Activated T-cell treated with anti-CD3 and anti-CD28 coated beads for 4 hours (primary cell): ENCODE measurements at places on chromosomes 13 and 19.

- DNase-seq: no peak
Measured at GRCh38 chr13:80469853-80470381, 129.0 kb upstream of the SPRY2 start.

- DNase-seq: no peak
Measured at GRCh38 chr13:48778610-48779009, 124.9 kb downstream of the CYSLTR2 start.

- peak; percentile 64 for DNase-seq
Measured at GRCh38 chr19:13277104-13277809, 127.0 kb downstream of the IER2 start.

DNA sequence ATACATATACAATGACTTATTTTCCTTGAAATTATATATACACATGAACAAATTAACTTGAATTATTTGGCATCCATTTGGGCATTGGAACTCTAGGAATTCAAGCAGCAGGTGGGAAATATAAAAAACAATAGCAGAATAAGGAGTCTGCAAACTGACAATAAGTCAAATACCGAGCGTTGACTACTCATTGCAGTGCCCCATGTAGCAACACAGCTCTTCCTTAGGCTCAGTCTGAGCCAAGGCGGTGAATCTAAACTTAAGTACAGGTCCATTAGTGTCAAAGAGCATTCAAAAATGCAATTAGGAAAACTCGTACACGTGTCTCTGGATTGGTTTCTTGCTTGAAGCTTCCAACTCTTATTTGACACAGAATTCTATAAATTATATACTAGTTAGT, 462.5 kb upstream of the KLF12 start:
- no peak for DNase-seq

DNA sequence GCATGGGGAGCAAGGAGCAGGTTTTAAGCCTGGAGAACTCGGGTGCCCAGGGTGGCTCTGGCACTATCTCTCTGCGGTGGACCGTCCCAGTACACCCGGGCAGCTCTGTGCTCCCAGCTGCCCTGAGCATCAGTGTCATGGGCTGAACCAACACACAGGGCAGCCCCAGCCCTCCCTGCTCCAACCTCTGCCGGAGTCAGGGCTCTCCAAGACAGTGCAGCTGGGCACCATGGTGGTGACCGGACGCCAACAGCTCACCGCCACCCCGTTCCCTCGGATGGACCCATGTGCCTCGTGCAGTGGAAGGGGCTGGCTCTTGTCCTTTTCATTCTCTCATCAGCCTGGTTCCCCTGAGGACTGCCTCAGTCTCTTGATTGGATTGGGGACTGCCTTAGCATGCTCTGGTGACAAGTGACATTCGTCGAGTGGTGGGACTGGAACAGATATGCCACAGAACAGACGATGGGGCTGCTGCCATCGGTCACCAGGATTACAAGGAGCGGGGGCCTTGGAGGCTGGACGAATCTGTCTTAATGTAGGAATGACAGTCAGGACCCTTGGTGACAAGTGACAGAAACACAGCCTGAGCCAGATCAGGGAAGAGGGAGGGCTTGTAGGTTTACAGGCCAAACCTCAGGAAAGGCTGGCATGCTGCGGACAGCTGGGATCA, 25.7 kb upstream of the VSTM2B start:
- DNase-seq: no peak

- DNase-seq: no peak
Measured at GRCh38 chr19:33269016-33269415, 33.3 kb downstream of the CEBPA start.

GRCh38 chr13:49869519-49869918, 66.6 kb downstream of the SPRYD7 start:
- DNase-seq: no peak

DNA sequence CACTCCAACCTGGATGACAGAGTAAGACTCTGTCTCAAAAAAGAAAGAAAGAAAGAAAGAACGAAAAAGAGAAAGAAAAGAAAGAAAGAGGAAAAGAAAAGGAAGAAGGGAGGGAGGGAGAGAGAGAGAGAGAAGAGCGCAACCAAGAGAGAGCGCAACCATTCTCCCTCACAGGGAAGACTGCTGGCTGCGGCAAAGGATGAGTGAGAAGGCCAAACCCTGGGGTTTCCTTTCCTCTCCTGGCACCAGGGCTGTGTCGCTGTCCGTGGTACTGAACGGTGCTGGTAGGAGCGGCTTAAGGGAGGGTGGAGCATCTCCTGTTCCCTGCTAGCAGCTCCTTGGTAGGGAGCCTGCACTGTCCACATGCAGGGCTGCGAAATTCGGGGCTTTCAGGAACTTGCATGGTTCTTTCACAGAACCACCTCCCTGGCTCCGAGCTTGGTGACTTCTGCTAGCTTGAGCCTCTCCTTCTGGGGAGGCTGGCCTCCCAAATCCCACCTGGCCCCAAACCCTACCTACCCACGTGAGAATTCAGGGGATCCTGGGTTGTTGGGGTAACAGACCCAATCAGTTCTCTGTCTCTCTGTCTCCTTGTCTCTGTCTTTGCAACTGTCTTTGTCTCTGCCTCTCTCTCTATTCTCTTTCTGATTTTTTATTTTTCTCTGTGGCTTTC, 51.1 kb upstream of the ZNRF4 start:
- DNase-seq: peak; percentile 22

DNA sequence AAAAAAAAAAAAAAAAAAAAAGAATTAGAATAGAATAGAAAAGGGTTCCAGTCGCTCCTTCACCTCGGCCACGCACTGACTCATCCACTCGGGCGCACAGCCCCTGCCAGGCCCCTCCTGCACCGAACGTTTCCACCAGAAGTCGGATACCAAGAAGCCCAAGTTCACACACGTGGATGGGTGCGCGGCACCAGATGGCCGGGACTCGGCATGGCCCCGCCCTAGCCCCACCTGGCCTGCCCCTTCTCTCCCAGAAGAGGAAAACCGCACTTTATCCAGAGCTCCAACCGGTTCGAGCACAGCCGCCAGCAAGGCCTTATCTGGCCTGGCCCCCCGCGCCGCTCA, 5.9 kb downstream of the PRR36 start:
- no peak for DNase-seq

DNA sequence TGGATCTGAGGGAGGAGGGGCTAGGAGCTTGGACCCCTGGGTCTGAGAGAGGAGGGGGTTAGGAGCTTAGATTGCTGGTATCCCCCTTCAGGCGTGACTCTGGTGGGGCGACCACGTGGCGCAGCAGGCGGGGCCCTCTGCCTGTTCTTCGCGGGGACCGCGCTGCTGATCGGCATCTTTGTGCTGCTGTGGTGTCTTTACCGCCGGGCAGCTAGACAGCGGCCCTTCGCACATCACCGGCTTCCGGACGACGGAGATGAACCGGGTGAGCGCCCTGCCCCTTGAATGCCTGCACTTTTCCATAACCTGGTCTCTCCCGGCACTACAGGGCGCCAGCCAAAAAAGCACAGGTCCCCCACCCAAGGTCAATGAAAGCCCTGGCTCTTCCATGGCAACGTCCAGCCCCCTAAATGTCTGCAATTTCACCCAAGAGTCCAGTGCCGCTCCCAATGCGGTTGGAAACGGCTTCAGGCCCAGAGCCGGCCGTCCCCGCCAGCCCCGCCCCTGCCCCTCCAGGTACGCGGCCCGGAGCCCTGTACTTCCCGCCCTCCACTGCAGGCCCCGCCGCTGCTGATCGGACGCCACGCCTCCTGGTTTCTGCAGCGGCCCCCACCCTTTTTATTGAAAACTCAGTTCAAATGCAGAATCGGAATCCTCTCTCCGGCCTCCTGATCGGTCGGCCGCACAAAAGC, 2.8 kb downstream of the GFY start:
- no peak for DNase-seq

- DNase-seq: no peak
Measured at GRCh38 chr19:47275791-47276461, 1.2 kb downstream of the INAFM1 start.

DNA sequence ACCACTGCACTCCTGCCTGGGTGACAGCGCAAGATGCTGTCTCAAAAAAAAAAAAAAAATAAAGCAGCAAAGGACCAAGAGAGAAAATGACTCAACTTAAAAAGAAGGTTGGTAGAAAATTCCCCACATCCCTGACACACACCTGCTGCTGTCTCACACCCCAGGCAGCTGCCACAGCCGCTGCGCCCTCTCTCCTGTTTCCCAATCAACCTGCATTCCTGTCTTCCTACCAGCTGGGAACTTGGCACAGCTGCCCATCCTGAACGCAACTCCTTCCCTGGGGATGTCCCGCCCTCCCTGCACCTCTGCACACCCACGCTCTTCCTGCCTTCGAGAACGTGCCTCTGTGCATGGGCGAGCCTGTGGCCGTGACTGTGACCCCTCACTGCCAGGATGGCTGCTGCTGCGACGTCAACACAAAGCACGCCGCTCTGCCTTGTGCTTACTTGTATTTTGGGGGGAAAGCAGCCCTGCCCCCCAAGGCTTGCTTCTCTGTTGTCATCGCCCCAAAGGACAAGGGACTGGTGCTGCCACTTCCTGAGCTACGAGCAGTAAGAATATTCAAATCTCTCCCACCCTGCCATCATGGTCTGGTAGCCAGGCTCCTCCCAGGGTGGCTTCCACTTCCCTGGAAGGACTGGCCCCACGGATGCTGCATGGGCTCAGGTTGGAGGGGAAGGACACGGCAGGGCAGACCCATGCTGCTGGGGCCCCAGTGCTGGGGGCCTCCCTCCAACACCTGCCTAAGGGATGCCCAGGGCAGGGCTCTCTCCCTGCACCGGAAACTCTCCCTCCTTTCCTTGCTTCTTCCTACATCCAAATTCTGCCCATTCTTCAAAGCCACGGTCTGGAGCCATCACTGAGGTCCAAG, 20.7 kb downstream of the SH3GL1 start:
- DNase-seq: no peak

DNA sequence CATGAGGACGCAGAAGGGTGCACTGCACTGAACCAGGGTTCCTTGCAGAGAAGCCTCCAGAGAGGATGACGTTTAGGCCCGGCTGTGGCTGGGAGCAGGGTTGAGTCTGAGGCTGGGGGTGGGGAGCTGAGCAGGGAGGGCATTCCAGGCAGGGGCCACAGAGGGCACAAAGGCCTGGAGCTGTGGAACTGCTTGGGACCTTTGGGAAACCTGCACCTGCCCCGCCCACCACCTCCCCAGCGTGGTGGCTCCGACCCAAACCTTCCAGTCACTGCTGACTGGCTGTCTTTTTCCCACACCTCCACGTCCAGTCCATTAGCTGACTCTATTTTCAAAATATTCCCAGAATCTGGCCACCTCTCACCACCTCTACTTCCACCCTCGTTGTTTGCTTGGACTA, 4.9 kb upstream of the LMTK3 start:
- no peak for DNase-seq

DNA sequence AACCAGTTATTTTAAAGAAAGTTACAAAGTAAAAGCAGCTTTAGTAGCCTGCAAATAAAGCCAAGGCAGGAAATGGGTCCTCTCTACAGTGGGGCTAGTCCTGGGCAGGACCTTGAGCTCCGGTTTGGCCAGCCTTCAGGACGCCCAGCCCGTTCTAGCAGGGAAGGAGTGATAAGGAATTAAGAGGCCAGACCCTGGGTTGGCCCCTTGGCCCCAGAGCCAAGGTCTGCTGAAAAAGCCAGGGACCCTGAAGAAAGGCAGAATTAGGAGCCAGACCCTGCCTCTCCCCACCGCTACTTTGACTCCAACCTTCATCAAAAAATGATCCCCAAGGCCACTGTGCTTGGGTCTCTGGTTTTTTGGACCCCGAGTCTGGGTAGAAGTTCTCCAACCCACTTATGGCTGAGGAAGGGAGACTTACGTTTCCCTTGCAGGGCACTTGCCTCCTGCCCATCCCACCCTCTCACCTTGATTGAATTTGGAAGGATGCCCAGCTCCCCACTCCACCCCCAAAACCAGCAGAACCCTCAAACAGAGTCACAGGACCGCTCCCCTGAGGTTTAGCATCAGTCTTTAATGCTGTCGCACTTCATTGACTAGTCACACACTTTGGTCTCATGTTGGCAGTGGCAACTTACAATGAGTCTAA, 3.9 kb downstream of the DNAJB1 start:
- no peak for DNase-seq

GRCh38 chr13:109586509-109587346, 199.7 kb downstream of the IRS2 start:
- DNase-seq: no peak

- DNase-seq: no peak
Measured at GRCh38 chr13:95381212-95381527, 79.9 kb upstream of the ABCC4 start.

GRCh38 chr19:1746401-1747284, 6.7 kb upstream of the ONECUT3 start:
- DNase-seq: no peak

DNA sequence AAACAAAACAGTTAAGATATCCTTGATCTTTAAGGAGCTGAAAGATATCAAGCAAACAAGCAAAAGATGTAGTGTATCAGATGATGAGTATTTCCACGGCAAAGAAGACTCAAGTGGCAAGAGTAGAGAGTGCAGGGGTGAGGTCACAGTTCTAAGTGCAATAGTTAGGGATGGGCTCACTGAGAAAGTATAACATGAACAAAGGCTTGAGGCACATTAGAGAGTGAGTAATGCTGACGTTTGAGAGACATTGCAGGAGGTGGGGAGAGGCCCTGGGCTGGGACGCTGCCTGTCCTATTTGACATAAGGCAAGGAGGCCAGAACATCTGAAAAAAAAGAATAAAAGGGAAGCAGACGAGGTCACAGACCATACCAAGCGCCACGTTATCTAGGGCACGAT, 1.4 kb downstream of the DUXA start:
- DNase-seq: no peak

DNA sequence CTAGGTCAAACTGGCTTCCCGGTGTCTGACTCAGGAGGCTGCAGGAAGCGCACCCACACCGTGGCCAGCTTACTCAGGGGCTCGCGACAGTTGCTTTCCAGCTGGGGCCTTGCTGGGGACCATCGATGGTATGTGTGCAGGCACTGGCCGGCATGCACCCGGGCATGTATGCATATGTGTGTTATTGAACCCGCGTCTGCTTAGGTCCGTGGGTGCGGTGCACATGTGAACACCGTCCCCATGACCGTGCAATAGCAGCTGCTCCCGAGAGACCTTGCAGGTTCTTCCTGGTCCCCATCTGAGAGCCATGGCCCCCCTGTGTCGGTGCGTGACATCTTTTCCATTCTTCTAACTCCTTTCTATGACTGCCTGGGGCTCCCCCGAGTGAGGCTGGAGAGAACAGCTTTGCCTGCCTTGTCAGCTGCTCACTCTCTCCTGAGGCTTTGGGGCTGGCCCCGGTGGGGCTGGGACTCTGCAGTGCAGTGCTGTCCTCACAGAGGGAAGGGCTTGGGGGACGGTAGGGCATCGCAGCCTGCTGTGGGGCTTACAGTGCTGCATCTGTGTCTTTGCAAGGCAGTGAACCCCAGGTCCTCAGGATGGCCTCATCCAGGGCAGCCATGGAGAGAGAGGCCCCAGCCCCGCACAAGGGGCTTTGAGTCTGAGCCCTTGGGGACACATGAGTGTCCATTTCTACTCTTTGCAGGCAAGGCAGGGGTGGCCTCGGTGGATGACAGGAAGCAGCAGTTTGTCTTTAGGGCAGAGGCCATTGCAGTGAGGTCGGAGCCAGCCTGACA, 65.1 kb downstream of the CHST8 start:
- DNase-seq: no peak

GRCh38 chr19:45506989-45507871, at the start of gene VASP:
Gene VASP, plus strand, starts transcription at chr19:45507479. Its CDS starts 293 bp downstream, at chr19:45507772.
- DNase-seq: peak; percentile 90
